Stimulated activated CD4-positive, alpha-beta T cell treated with anti-CD3 and anti-CD28 coated beads, Interleukin-2, amount 100 ng/mL, for 48 hours (primary cell): ENCODE measurements at places on chromosomes 5 and 9.

- no peak for DNase-seq
These were observed 59.5 kb downstream of the MVB12B start for GRCh38 chr9:126386088-126386487.

GRCh38 chr9:114397848-114398605 is 10.2 kb upstream of the AKNA start:
- DNase-seq: peak; percentile 96

GRCh38 chr5:143347046-143347445 is 56.4 kb downstream of the NR3C1 start:
- DNase-seq: no peak

GRCh38 chr9:116471093-116471906 is 215.8 kb upstream of the TRIM32 start:
- DNase-seq: no peak

DNA sequence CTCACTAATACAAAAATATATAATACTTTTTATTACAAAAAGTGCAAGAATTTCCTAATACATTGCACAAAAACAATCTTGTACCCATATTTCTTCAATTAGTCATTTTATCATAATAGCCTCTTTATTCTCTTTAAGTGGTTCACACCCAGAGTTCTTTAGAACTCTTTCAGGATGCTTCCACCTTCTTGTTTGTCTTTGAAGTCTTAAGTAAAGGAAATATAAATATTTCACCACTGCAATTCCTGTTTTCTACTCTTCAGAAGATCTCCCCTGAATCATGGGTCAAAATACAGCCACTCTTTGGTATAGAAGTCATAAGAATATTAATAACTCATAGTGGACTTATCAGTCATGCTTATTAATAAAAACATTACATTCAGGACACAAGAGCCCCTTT is 293.0 kb downstream of the ATPSCKMT start:
- no peak for DNase-seq

- DNase-seq: no peak
These were observed 721 bp downstream of the GIN1 start for GRCh38 chr5:103119070-103119764.

- no peak for DNase-seq
These were observed 257.3 kb downstream of the FBXL17 start for GRCh38 chr5:108124596-108124995.

- peak; percentile 81 for DNase-seq
These were observed at the start of gene NIPSNAP3A for GRCh38 chr9:104747565-104748358. TSS of gene NIPSNAP3A (plus strand) at chr9:104747683. CDS start at chr9:104747793, 110 bp downstream.

- no peak for DNase-seq
These were observed 491.5 kb upstream of the MPDZ start for GRCh38 chr9:13770956-13771355.

GRCh38 chr5:171272996-171273970 is 35.8 kb upstream of the TLX3 start:
- DNase-seq: no peak

DNA sequence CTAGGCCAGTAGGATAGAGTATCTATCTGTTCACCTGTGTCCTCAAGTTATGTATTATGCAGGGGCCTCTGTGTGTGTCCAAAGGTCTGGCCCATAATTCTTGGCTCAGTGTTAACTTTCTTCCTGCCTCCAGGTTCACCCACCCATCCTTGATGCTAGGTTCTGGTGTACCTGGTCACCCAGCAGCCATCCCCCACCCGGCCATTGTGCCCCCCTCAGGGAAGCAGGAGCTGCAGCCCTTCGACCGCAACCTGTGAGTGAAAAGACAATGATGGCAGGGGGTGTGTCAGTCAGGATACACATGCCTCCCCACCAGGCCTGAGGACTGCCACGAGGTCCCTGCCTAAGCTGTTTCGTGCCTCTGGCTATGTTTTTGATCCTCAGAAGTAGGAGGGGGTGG is 27.6 kb downstream of the TCF7 start:
- no peak for DNase-seq

- no peak for DNase-seq
These were observed 208.0 kb downstream of the PARP8 start for GRCh38 chr5:50874306-50875001.

DNA sequence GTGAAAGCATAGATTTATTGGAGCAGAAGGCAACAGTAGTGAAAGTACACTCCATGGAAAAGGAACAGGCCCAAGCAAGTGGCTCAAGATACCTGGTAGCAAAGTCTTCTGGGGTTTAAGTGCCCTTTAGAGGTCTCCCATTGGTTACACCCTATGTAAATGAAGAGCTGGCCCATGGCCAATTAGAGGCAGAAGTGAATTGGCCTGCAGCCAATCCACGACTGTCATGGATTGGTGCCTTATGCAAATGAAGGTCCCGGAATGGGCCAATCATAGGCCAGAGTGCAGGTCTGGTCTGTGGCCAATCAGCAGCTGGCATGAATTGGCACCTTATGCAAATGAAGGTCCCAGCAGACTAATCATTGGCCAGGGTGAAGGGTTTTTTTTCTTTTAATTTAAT is 64.2 kb upstream of the PCSK5 start:
- DNase-seq: no peak

- no peak for DNase-seq
These were observed 2.5 kb downstream of the ENTR1 start for GRCh38 chr9:136407911-136408310.
